ENCODE measurements at places on chromosomes 6 and 20.

- no peak for DNase-seq
Observed at GRCh38 chr20:49727478-49727877, 13.8 kb upstream of the B4GALT5 start.

DNA sequence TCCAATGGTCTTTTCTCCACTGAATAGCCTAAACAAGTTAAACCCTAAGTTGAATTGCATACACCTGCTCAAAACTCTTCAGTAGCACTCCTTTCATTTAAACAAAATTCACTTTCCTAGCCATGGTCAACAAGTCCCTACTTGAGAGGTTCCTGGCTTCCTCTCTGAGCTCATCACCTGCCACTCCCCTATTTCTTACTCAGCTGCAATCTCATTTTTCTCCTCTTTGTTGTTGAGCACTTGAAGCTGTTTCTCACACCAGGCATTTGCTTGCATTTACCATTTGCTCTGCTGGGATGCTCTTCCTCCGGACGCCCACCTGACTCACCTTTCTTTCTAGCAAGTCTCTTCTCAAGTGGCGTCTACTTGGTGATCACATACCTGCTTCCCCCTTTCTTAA lies 38.5 kb downstream of the EDN1 start:
- DNase-seq: no peak

- DNase-seq: no peak
Observed at GRCh38 chr6:101722991-101723579, 329.6 kb downstream of the GRIK2 start.

GRCh38 chr6:53258076-53258773 lies 90.5 kb downstream of the ELOVL5 start:
- DNase-seq: no peak

GRCh38 chr6:16270178-16270794 lies 31.9 kb downstream of the GMPR start:
- no peak for DNase-seq

- DNase-seq: no peak
Observed at GRCh38 chr6:5569491-5569890, 308.2 kb downstream of the FARS2 start.

- no peak for DNase-seq
Observed at GRCh38 chr6:113848280-113848679, 8.9 kb upstream of the MARCKS start.

DNA sequence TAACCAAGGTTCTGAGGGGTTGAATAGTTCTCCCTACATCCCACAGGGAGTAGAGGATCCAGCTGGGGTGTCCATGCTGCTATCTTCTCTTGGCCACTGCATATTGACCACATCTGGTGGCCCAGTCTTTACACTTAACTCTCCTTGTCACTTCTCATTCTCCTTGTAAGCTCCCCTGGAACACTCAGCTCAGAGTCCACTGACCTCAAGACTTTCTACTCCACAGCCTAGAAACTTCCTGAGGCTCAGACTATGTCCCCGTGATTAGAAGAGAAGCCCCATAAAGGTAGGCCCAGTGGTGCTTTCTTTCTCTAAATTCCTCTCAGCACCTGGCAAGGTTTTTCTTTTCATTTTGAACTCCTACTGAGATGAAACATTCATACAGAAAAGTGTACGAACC lies 13.3 kb upstream of the ZFAND3 start:
- DNase-seq: no peak

- DNase-seq: no peak
Observed at GRCh38 chr20:4813076-4813862, 91.6 kb downstream of the PRND start.

- no peak for DNase-seq
Observed at GRCh38 chr6:16649241-16649640, 112.0 kb downstream of the ATXN1 start.

- no peak for DNase-seq
Observed at GRCh38 chr6:23510778-23511510, 615.1 kb upstream of the NRSN1 start.

DNA sequence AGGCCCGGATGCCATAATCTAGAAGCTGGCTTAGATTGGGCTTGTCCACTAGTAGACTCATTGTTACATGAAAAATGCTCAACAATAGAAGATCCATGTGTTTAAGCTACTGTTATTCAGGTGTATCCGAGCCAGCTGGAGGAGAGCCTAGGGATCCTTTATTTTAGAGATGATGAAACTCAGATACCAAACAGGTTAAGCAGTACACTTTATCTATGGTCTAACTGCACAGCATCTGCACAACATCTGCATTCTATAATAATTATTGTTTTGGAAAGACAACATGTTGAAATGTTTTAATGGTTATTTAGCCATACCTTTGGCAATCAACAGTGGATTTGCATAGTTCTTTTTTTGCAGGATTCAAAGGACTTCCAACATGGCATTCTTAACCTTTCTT lies 134.1 kb downstream of the RFPL4B start:
- no peak for DNase-seq

- DNase-seq: peak; percentile 3
Observed at GRCh38 chr20:52190437-52191131, 995 bp downstream of the ZFP64 start.

DNA sequence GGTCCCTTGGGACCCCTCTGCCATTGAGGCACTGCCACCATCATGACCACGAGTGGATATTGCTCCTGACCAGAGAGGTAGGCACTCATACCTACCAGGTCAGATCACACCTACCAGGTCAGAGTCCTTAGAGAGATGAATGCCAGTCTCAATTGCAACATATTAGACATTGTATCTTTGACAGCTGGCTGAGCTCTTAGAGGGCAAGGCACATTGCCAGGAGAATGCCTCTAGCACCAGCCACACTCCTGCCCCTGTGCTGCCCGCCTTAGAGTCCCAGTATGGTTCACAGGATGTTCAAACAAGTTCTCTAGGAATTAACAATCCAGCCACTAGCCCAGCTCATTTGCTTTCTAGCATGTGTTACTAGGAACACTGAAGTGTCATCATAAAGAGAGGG lies 65.9 kb downstream of the TMEM244 start:
- no peak for DNase-seq

GRCh38 chr6:3885262-3886036 lies 36.3 kb downstream of the FAM50B start:
- DNase-seq: no peak

DNA sequence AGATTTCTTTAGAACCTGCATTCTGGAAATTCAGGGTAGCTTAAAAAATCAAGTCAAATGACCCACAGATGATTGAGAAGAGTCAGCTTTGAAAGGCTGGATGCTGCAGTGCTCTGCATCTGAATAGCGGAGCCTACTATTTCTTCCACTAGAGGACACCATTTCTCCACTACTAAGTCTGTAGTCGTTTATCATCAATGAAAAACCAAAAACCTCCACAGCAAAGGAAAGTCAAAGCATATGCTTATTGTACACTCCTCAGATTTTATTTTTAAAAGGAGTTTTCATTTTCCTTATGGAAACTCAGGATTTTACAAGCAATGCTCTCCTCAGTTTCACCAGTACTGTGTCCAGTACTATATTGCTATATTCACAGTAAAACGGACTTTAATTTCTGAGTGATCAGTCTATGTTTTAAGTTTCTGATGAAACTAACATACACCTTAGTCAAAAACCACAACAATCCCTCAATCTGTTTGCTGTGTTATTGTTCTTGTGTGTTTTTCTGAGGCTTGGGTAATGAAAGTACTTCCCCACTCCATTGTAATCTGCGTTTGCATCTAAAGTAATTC lies 50.5 kb upstream of the ENPP5 start:
- DNase-seq: no peak

DNA sequence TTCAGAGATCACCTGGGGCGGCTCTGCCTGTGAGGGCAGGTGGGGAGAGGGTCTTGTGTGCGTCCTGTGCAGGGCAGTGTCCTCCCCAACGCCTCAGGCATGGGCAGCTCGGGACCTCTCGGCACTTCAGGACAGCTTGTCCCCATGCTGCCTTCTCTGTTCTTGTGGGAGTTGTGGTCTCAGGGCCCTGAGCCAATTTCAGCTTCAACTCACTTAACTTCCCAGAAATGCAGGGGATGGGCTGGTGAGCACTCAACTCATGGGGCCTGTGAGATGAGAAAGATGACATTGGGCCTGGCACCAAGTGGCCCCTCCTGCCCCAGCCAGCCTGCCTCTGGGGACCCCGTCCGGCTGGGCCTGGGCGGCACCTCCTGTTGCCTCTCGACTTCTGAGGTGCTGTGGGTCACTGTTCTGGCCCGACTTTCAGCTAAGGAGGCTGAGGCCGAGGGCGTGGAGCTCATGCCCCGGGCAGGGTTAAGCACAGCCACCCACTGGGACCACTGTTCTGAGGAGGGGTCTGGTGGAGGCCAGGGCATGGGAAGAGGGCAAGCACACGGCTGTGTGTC lies 6.7 kb downstream of the RGS19 start:
- DNase-seq: no peak

DNA sequence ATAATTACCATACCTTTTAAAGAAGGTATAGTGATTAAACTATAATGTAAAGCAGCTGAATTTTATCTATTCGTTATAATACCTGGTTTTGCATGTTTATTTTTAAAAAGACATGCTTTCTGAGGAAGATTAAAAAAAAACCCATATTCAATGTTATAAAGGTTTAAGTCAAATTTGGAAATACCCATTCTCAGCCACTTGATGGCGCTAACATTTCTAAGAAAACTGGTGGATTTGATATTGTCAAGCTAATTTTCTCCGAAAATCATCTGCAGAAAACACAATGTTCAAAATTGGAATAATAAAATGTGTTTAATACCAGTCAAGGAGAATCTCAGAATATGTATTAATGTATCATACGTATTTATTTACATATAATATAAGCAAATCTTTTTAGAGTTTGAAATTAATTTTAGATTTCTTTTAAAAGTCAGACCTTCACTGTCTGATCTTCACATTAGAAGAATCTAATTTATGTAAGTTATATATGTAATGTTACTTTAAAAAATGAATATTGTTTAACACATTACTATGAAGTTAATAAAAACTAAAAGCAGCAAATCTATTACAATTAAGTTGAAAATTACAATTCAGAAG lies 35.0 kb downstream of the SHPRH start:
- DNase-seq: peak; percentile 20

DNA sequence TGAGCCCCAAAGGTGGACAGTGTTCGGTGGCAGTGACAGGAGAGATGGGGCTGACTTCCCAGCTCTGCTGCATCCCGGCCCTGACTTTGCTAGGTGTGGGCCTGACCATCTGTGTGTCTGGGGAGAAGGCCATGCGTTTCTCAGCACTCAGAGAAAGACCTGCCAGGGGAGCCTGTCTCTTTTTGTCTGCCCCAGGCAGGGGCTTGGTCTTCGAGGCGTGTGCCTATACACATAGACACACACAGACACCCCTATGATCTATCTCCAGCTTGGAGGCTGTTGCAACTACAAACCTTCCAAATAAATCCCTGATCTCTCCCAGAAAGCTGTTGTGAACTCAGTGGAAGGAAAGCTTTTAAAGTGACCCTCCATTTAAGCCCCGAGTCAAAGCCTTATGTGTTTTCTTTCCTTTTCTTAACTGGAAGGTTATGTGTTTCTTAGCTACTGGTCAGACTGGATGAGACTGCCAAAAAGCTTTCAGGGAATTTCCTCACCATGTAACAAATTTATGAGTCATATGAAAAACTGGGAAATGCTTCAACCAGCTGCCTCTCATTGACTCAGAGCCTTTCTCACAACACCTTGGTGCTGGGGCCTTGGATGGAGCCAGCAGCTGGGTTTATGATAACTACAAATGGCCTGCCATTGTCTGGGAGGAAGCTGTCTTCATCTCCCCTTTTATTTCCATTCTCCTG lies 102.6 kb downstream of the CDC5L start:
- no peak for DNase-seq

DNA sequence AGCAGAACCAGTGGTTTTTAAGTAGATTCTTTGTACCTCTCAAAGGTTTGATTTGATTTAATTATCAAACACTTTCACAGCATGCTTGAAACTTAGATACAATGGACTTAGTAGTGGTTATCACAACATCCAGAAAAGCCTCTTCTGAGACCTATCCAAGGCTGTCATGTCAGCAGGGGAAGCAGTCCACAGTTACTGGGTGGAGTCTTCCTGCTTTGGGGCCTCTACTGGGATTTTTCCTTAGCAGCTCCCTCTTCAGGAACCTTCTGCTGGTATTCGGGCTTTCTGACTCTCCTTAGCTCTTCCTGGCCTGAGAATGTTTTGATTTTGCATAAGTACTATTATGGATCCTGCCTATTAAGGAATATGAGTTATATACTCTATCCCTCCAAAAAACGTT lies 36.0 kb downstream of the ARFGEF2 start:
- no peak for DNase-seq

DNA sequence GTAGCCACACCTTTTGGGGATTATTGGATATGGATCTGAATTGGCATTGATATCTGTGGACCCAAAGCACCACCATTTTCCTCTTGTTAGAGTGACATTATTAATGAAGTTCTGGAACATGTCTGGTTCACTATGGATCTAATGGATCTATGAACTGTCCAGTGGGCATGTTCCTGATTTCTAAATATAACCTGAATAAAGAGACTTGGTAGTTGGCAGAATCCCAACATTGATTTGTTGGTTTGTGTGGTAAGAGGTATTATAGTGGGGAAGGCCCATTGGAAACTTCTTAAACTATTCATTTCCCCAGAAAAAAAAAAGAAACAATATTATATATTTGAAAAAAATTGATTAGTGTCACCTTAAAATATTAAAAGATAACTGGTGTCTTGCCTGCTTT lies 312.6 kb downstream of the HTR1B start:
- no peak for DNase-seq

DNA sequence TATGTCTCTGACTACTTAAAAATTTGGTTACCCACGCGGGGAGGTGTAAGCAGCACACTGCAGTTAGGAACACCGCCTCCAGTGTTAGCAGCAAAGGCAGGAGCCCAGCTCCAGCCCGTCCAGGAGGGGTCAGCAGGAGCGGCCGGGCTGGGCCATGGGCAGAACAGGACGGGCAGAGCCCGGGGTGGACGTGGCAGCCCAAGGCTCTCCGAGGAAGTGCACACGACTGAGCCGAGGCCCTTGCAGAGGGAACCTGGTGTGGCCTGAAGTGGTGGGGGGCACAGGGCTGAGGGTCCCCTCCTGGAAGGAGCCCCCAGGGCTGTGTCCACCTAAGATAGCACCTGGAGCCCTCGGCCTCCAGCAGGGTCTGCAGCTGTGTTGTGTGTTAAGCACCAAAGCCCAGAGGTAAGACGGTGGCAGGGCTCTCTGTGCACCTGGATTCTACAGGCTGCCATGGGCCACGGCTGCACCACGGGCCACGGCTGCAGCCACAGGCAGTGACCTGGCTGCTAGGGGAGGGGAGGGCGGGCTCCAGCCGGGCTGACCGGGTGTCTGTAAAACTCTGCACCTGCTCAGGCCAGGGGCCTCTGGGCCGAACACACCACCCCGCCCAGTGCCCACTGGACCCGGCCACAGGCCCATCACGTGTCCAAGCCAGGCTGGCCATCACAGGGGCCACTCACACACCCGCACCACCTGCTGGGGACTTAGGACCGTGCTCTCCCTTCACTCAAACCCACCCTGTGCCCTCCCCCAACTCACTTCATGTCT lies 6.6 kb downstream of the SLC2A4RG start:
- DNase-seq: no peak

- no peak for DNase-seq
Observed at GRCh38 chr6:109612268-109612667, 78.7 kb downstream of the AK9 start.

- DNase-seq: no peak
Observed at GRCh38 chr20:38883981-38884733, 42.1 kb upstream of the FAM83D start.

- no peak for DNase-seq
Observed at GRCh38 chr6:4907602-4908001, 96.2 kb downstream of the RPP40 start.

Data from stimulated activated CD4-positive, alpha-beta T cell treated with anti-CD3 and anti-CD28 coated beads, Interleukin-12 subunit alpha, Interleukin-12 subunit beta, amount 100 ng/mL, for 48 hours (primary cell).